NCI-H2081 treated with DMSO at 0.1 percent for 48 hours (cell line): ENCODE measurements at places on chromosomes 13 and 19.

DNA sequence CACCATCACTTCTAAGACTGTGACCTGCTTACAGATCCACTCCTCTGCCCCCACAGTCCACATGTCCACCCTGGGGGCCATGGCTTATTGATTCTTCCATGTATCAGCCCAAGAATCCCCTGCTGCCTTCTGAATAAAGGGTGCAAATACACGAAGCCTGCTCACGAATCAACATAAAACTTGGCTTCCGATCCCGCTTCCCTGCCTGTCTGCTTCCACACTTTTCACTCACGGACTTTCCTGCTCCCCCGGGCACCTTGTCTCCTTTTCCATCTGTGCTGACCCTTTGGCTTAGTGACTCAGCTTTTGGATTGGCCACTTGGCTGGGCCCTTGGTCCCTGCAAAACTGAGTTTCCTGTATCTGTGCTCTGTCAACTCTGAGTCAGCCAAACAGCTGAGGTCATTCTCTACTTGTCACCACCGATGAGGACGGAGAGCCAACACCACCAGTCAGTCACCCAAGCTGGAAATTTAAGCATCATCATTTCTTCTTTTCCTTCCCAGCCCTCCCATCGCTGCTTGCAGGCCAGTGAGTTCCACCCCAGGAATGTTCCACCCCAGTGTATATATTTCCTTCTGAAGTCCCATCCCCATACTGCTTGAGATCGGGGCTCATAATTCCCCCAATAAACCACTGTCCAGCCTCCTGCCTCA, 11.4 kb upstream of the USP12 start:
- no peak for DNase-seq

DNA sequence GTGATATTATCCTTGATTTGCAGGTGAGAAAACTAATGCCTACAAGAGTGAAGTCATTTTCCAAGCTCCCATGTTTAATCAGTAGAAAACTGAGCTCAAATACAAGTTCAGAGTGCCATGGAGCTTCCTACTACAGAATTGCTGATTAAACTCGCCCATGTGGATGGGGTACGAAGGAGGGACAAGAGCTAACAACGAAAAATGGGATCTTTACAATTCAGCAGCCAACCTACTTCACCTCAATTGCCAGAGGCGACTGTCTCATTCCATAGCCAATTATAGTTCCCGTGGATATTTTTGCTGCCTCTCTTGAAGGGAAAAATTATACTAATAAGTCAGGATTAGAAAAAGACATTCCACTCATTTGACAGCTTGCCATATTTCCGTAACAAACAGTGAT, 1155.1 kb downstream of the OLFM4 start:
- no peak for DNase-seq

GRCh38 chr13:105139048-105139379, 1396.4 kb downstream of the EFNB2 start:
- no peak for DNase-seq

DNA sequence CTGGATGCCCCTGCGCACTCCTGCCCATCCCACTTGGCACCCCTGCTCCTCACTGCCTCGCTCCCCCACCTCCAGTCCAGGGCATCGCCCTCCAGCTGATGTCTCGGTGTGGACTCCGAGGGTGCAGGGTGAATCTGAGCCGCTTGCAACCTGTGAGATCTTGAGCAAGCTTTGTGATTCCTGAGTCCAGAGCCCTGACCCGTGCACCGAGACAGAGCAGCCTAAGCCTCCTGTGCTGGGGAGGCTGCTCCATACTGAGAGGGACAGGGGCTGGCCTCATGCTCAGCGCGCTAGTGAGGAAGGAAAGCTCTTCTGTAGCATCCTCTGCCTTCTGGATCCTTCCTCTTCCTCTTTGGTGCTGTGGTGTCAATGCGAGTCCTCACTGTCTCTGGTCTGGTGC, 116.0 kb downstream of the TEX29 start:
- no peak for DNase-seq

DNA sequence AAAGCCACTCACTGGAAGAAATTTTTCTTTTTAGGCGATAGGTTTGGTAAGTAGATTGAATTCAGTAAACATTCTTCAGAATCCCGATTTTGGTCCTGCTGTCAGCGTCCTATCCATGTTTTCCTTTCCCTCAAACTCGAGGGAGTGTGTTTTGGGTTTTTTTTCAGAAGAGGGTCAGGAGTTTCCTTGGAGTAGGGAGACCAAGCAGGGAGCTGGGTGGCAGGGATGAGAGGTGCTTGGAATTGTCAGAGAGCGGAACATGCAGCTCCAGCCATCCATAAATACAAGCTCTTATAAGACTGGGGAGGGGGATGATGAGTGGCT, 1.6 kb upstream of the PCDH8 start:
- no peak for DNase-seq
